Endothelial cell (in vitro differentiated cells): ENCODE measurements at places on chromosomes 12 and 14.

DNA sequence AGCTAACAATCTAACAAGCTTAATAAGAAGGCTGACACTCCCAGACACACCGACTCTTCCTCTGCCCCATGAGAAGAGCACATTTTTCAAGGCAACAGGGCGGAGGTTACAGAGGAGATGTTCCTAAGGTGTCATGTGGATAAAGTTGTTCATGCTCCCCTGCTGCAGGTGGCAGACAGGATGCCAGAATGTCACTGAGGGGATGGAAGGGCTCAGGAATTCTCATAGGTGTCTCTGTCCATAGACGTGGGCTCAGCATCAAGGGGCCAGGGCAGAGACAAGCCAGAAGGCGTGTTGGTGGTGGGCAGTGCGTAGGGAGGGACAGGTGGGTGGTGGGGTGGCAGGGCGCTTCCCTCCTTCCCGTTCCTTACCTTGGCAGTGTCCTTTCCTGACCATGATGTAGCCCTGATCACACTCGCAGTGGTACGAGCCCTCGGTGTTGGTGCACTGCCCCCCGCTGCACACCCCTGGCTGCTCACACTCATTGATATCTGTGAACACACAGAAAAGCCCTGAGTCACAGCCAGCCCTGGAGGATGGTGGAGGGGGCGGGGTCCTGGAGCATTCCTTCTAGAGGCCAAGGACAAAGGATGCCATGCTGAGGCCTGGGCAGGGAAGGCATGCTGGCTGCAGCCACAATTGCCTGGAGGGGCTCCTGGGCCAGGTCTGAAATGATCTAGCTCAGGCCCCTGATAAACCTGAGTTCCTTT is 23.0 kb downstream of the ISCA2 start:
- peaks cover 10% of the 10 kb centered on the region for H3K4me1 ChIP-seq
- no peak overlapping the region for H3K4me3 ChIP-seq
- H3K27me3 ChIP-seq, result peaks cover 1% of the 10 kb centered on the region

- peaks cover 29% of the 10 kb centered on the region for H3K4me1 ChIP-seq
- H3K27ac ChIP-seq, result peak overlapping the region; percentile 62
- peak; percentile 66 for DNase-seq
- H3K4me3 ChIP-seq, result peak overlapping the region; percentile 99
Observed at GRCh38 chr14:102594514-102595175, 2.2 kb downstream of the RCOR1 start.

DNA sequence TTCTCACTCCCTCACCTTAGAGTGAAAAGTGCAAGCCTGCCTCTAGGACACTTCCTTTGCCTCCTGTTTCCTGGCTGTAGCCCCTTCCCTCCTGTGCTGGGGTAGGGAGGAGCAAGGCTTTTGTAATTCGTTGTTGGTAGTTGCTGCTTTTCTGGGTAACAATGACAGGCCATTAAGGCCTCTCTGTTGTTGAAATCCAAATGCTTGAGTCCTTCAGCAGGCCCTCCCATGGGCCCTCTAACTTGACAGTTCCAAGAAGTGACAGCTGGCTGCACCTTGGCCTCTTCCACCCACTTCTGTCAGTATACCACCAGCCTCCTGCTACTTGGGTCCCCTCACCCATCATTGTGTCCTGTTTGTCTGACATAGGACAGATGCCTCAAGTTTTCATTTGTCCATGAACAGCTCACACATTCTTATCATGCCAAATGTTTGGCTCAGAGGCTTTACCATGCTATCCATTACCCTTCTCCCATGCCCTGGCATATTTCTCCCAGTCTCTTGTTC is 103.7 kb upstream of the PDE3A start:
- H3K36me3 ChIP-seq, result no peaks in the 10 kb centered on the region
- no peaks in the 10 kb centered on the region for H3K27me3 ChIP-seq
- peaks cover 8% of the 10 kb centered on the region for H3K4me1 ChIP-seq
- H3K27ac ChIP-seq, result no peak overlapping the region
- H3K4me3 ChIP-seq, result no peak overlapping the region

- DNase-seq, result no peak
- H3K27ac ChIP-seq, result no peak overlapping the region
- H3K4me3 ChIP-seq, result no peak overlapping the region
- no peaks in the 10 kb centered on the region for H3K27me3 ChIP-seq
- peaks cover 1% of the 10 kb centered on the region for H3K4me1 ChIP-seq
Observed at GRCh38 chr12:122459211-122459610, 36.7 kb upstream of the CLIP1 start.

DNA sequence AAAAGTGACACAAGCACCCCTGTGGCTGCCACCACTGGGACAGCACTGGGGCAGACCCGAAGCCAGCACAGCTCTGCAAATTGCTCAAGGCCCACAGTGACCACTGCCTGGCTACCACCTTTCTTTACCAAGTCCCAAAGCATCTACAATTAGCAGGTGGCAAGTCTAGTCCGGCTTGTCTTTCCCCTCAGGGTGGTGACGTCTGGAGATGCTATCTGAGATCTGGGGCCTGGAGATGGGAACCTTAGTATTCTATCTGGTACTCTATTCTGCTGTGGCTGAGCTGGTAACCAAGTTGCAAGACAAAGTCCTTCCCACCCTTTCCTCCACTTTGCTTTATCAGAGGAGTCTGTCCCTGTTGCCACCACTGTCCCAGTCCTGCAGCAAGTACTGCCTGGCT is 1010.1 kb upstream of the FLRT2 start:
- no peaks in the 10 kb centered on the region for H3K4me1 ChIP-seq
- H3K27me3 ChIP-seq, result no peaks in the 10 kb centered on the region
- H3K27ac ChIP-seq, result no peak overlapping the region
- H3K4me3 ChIP-seq, result no peak overlapping the region
- no peaks in the 10 kb centered on the region for H3K36me3 ChIP-seq

GRCh38 chr14:68297876-68298468 is 478.4 kb downstream of the RAD51B start:
- H3K36me3 ChIP-seq, result peaks cover 22% of the 10 kb centered on the region
- H3K4me1 ChIP-seq, result peaks cover 41% of the 10 kb centered on the region
- H3K27me3 ChIP-seq, result peaks cover 3% of the 10 kb centered on the region
- peak overlapping the region; percentile 31 for H3K4me3 ChIP-seq
- H3K27ac ChIP-seq, result peak overlapping the region; percentile 65

DNA sequence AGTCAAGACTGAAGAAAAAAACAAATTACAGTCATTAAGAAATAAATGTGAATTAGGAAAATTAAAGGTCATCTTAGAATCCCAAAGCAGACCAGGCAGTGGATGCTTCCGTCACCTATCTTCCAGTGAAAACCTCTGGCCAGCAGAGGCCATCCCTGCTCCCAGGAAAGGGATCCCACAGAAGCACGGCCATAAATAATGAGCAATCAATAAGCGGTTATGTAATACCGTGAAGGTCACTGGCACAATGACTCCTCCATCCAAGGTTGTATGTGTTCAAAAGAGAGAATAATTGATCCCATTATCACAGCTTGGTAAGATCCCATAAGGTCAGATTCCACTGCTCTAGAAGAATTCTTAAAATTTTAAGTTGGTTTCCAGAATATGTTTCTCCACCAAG is 85.7 kb downstream of the PPP2R5E start:
- H3K4me1 ChIP-seq, result peaks cover 10% of the 10 kb centered on the region
- H3K4me3 ChIP-seq, result no peak overlapping the region
- H3K27ac ChIP-seq, result no peak overlapping the region
- peaks cover 2% of the 10 kb centered on the region for H3K27me3 ChIP-seq
- DNase-seq, result no peak
- no peaks in the 10 kb centered on the region for H3K36me3 ChIP-seq

- no peak for DNase-seq
- H3K27me3 ChIP-seq, result peaks cover 4% of the 10 kb centered on the region
- H3K4me3 ChIP-seq, result no peak overlapping the region
- no peak overlapping the region for H3K27ac ChIP-seq
- H3K4me1 ChIP-seq, result no peaks in the 10 kb centered on the region
Observed at GRCh38 chr12:127742231-127742630, 524.7 kb upstream of the TMEM132C start.

DNA sequence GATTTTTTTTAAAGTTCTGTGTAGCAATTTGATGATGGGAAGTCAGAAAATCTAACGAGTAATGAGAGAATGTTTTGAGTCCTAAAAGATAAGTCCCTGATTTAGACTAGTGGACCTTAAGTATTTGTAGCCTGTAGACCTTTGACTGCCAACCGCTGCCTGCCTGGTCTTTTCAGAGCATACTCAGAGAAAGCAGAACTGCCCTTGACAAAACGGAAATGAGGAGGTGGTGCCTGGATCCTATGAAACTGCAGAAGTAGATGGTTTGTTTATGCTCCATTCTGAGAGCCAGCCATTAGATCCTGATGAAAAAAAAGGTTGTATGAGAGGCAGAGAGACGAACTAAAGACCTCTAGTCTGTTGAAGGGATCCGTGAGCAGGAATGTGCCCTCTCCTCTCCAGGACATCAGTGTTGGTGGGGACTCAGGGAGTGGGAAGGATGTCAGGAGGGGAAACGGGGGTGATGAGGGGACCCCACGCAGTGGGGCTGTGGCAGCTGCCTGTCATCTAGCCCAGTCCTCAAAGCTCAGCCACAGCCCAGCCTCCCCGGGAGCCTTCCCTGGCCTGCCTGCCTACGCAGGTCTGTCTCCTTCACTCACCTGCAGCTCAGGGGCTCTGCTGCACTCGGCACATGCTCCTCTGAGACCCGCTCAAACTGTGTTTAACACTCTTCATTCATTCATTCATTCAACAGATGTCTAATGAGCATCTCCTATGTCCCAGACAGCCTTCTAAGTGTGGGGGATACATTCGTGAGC is 447.5 kb downstream of the AACS start:
- DNase-seq, result no peak
- H3K36me3 ChIP-seq, result no peaks in the 10 kb centered on the region
- no peak overlapping the region for H3K27ac ChIP-seq
- H3K4me1 ChIP-seq, result no peaks in the 10 kb centered on the region

DNA sequence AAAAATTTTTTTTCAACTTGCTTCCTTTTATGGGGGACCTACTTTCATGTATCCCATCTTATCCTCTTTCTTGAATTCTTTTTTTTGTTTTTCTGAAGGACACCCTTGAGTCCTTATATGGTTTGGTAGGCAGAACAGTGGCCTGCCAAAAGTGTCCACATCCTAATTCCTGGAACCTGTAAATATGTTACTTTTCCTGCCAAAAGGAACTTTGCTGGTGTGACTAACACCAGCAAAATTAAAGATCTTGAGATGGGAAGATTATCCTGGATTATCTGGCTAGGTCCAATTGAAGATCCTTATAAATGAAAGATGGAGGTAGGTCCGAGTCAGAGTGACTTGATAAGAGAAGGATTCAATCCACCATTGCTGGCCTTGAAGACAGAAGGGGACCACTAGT is 5.3 kb downstream of the NUBPL start:
- peaks cover 6% of the 10 kb centered on the region for H3K4me1 ChIP-seq
- DNase-seq, result no peak
- H3K4me3 ChIP-seq, result no peak overlapping the region
- no peak overlapping the region for H3K27ac ChIP-seq
- no peaks in the 10 kb centered on the region for H3K36me3 ChIP-seq
- no peaks in the 10 kb centered on the region for H3K27me3 ChIP-seq
